ENCODE measurements at places on chromosomes 7 and 10.
A peak's percentile ranks its signal among the peaks of the same experiment; 100 is the strongest.

- DNase-seq: no peak
These were observed 473 bp upstream of the ZNF32 start for GRCh38 chr10:43649185-43649523.

DNA sequence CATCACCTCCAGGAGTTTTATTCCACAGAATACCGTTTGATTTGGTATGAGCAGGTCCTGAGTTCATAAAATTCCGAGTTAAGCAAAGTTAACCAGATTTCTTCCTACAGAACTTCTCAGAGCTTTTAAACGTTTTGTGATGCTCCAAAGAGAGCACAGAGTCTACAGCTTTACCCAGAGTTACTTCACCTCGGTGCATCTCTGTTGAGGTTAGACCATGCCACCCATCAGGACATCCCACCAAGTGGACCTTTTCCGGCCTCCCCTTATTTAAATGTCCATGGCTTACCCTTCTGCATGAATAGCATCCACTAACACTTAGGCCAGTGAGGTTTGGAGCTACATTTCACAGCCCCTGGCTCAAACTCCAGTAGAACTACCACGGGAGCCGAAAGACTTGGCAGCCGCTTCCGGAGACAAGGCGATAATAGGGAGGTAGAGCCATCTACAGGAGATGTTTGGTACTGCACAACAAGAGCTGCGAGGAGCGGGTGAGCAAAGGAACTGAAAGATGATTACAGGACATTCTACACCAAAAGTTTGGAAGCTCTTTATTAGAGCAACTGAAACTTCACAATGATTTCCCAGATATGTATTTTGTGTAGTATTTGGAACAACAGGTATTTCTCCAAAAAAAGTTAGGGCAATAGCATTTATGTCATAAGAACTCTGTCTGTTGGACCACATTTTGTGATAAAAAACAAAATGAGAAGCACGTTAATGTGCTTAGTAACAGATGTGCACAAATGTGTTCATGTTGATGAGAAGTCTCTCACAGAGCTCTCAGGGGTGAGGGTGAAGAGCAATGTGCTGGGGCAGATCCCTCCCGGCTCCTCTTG is 174.7 kb downstream of the HERPUD2 start:
- DNase-seq: peak; percentile 17

- DNase-seq: no peak
These were observed 150.1 kb upstream of the NPS start for GRCh38 chr10:127398971-127399365.

DNA sequence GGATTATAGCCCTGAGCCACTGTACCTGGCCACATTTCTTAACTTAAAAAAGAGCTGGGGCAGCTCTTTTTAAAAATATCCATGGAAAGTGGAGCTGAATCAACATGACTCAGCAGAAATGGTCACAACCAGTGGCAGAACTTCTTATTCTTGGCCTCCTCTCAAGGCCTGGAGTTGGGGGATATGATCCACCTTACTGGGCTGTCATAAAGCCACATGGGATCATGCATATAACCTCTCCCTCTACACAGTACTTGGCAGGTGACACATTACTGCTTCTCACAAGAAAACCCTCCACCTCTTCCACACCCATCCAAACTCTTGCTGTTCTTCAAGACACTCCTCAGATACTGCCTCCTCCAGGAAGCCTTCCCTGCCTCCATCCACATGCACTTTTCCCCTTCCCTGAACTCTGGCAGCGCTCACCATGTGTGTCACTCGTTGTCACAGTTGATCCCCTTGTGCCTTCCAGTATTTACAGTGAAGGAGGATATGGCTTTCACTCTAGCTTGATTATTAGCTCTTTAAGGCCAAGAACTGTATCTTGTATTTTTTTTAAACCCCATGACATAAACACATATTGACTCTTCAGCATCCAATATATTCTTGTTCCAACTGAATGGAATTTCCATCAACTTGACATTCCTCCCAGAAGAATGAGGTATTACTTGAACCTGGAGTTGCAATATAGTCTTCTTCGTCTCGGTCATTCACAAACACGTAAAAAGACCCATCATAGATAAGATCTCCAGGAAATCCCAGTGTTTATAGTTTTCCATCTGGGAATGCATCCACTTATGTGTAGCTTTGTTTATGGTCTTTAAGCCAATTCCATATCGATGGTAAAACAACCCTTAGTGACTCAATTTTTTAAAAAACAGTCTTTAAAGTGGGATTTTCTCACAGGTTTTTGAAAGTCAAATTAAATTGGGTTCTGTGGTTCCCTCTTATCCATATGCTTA is 85.5 kb downstream of the TBXAS1 start:
- DNase-seq: no peak

DNA sequence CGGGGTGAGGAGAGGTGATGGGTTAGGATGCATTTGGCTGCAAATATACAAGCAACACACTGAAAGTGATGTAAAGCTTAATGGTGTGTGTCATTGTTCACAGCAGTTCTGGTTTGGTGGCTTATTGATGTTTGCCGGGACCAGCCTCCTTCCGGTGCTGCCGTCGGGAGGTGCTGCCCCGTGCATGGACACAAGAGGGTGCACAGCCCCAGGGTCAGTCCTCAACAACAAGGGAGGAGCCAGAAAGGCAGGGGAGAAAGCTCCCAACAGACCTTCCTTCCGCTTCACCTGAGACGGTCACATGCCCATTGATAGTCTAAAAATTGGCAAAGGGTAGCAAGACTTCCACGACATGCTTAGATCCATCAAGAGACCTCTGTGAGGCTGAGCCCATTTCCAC is 9.5 kb downstream of the RNF32 start:
- DNase-seq: no peak

- no peak for DNase-seq
These were observed 68.4 kb downstream of the CREB3L2 start for GRCh38 chr7:137933270-137934017.

GRCh38 chr10:133354672-133355240 is 3.1 kb downstream of the FUOM start:
- no peak for DNase-seq

DNA sequence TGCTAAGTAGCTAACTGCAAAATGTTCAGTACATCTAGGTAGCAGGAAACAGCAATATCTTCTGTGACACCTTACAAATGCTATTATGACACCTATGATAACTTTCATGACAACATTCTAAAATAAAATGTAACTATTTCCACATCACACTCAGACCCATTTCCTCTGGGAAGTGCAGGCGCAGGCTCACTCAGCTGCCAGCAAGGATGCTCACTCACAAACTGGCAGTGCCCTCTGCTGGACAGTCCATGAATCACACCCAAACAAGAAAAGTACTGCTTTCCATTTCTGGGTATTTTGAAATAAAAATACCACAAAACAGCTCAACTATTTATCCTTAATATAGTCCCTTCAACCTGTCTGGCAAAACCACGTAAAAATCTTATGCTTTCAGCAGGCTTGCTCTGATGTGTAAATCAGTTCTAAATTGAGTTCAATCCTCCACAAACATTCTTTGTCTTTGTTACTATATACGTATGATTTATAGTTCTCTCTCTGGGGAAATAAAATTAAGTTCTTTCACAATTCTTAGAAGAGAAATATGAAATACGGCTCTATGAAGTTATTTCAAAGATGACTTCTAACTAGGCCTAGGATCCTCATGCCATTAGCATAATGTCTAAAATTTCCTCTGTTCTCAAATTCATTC is 176.6 kb downstream of the PARD3 start:
- peak; percentile 68 for DNase-seq

- no peak for DNase-seq
These were observed 11.7 kb upstream of the MTERF1 start for GRCh38 chr7:91892099-91892705.

- peak; percentile 37 for DNase-seq
These were observed 40.3 kb downstream of the CPVL start for GRCh38 chr7:29105752-29106668.

DNA sequence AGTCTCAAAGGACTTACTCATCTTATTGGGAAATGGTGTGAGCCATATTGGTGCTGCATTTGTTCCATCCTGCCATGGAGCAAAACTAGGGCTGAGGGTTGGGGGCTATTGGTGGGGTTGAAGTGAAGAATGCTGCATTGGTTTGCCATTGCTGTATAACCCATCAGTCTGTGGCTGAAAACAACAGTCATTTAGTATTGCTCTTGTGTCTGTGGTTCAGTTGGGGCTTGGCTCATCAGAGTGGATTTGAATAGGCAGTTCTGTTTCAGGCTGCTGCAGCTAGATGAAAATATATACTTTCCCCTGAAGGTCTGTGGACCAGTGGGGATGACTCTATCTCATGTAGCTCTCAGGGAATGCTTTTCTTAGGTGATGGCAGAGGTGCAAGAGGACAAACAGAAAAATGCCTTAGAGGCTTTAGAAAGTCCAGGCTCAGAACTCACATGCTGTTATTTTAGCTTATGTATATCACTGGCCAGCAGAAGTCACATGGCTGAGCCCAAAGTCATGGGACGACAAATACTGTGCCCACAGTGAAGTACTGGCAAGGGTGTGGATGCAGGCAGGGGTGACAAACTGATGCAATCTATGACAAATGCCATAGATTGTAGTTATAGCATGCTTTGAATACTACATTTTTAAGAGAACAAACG is 15.2 kb upstream of the EXOC6 start:
- DNase-seq: no peak

- peak; percentile 35 for DNase-seq
These were observed 334.3 kb downstream of the CACNA2D1 start for GRCh38 chr7:82109288-82109687.

- no peak for DNase-seq
These were observed 19.1 kb upstream of the KDM7A start for GRCh38 chr7:140195859-140196258.

GRCh38 chr10:81866753-81867152 is 8.2 kb upstream of the NRG3 start:
- no peak for DNase-seq

DNA sequence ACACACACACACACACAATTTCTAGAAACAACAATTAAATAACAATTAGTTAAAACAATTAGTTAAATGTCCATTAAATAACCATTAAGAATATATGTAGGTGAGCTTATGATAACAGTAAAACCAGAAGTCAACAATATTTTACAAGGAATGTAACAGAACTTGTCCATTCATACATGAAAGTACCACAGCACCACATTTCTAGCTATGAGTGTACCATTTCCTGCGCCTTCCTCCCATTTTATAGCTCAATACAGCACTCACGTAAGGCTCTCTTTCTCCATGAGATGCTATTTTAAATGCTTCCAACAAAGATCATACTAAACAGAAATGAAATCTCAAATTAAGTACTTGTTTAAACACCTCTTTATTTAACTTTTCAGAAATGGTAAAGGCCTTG is 367.3 kb upstream of the ZWINT start:
- no peak for DNase-seq

DNA sequence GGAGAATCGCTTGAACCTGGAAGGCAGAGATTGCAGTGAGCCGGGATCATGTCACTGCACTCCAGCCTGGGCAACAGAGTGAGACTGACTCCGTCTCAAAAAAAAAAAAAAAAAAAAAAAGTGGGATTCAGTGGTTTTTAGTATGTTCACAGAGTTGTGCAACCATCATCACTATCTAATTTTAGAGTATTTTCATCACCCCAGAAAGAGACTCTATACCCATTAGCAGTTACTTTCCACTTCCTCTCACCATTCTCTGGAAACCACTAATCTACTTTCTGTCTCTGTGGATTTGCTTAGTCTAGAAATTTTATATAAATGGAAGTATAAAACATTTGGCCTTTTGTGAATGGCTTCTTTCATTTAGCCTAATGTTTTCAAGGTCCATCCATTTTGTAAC is 113.4 kb downstream of the ST7 start:
- DNase-seq: peak; percentile 1

DNA sequence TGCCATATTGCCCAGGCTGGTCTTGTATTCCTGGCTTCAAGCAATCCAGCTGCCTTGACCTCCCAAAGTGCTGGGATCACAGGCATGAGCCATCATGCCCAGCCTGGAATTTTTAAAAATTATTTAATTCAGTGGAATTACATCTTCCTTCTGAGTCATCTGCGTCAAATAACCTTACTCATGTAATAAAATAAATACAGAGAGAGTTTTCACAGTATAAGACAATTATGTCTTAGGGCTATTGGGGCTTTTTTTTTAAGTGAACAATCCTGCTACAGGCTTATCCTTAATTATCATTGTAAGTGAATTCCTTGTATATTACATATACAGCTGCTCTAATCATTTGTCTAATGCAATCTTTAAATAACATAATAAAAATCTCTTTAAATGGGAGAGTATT is 108.3 kb downstream of the MAPK8 start:
- DNase-seq: peak; percentile 23

GRCh38 chr7:66281678-66282590 is 76.8 kb downstream of the TPST1 start:
- peak; percentile 94 for DNase-seq

DNA sequence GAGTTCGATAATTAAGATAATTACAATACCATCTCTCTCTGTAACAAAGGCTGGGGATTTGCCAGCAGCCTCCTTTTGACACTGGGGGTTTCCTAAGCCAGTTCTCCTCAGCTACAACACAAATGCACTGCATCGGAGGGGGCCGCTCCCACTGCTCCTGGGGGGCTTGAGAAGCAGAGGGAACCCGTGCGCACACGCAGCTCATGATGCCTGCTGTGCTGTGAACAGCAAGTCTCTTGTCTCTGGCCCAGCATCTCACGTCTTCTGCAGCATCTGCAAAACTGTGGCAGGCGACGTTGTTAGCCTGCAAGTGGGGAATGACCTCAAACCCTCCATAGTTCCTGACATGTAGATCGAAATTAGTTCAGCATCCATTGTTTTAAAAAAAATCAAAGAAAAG is 5.5 kb downstream of the VIPR2 start:
- DNase-seq: no peak

DNA sequence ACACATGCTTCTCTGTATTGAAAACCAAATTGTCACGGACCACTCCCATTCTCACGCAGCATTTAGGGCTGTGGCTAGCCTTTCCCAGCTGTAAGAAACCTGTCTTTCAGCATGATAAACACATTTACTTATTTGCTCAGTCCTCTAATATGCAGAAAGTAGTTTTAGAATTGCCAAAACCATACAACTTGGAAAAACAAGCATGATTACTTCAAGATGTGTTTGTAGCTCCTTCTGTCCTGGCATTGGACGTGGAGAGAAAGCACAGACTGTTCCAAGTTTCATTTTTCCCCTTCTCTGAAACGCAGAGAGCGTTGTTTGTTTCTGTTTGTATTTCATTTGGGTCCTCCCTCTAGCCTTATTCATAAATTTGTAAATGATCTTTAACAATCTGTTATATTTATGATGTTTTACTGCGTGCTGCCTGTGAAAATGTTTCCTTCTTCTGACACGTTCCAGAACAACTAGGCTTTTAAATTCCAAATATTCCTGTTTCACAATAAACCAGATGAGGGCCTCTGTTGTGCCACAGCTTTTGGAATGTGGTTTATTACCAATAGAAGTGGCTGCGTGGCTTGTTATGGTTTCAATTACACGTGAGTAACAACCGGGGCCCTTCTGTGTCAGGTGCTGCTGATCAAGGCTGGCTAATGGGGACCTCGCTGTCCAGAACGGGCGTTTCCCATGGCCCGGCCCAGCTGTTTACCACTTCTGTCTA is 26.1 kb downstream of the MNX1 start:
- peak; percentile 71 for DNase-seq

GRCh38 chr7:146956321-146956720 is 839.7 kb downstream of the CNTNAP2 start:
- DNase-seq: no peak
